ENCODE measurements at places on chromosomes 6 and 20.
A peak's percentile ranks its signal among the peaks of the same experiment; 100 is the strongest.

DNA sequence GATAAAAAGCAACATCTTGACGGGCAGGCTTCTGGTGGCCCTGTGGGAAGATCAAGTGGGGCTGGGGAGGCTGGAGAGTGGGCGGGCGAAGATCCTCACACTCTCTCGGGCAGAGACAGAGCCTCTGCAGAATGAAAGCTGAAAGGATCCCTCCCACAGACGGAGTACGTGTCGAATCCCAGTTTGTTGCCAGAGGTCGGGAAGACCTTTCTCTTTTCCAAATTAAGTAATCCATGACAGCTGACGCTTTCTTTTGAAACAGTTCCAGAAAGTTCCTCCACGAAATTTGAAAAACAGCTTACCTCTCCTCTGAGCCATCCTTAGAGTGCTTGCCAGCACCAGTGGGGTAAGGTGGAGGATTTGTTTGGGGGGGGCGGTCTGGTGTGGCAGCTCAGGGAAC lies 155.6 kb upstream of the SMLR1 start:
- H3K27ac ChIP-seq = no peak overlapping the region
- no peak overlapping the region for H3K4me3 ChIP-seq
- DNase-seq = no peak
- H3K27me3 ChIP-seq = no peaks in the 10 kb centered on the region

DNA sequence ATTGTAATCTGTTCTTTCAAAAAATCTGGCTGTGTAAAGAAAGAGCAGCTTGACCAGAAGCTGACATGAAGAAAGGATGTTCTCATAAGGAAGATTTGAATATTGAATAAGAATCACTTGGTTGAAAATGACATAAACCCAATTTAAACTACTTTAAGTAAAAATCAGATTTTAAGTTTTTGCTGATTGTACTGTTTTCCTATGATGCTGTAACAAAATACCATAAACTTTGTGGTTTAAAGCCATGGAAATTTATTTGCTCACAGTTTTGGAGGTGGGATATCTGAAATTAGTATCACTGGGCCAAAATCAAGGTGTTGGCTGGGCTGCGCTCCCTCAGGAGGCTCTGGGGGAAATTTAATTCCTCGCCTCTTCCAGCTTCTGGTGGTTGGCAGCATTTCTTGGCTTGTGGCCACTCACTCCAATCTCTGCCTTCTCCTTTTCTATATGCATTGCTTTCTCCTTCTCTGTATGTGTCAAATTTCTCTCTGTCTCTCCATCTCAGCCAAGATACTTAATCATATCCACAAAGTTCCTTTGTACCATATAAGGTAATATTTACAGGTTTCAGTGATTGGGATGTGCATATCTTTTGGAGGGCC lies 141.2 kb upstream of the ZFP64 start:
- H3K4me1 ChIP-seq = no peaks in the 10 kb centered on the region
- no peak overlapping the region for H3K27ac ChIP-seq
- no peaks in the 10 kb centered on the region for H3K27me3 ChIP-seq
- H3K4me3 ChIP-seq = no peak overlapping the region
- H3K36me3 ChIP-seq = no peaks in the 10 kb centered on the region

- no peak overlapping the region for H3K27ac ChIP-seq
- no peak overlapping the region for H3K4me3 ChIP-seq
- H3K27me3 ChIP-seq = no peaks in the 10 kb centered on the region
- H3K36me3 ChIP-seq = no peaks in the 10 kb centered on the region
- no peaks in the 10 kb centered on the region for H3K4me1 ChIP-seq
Observed at GRCh38 chr6:98583506-98583905, 250.9 kb upstream of the POU3F2 start.

- H3K4me1 ChIP-seq = no peaks in the 10 kb centered on the region
- H3K27me3 ChIP-seq = no peaks in the 10 kb centered on the region
- H3K36me3 ChIP-seq = no peaks in the 10 kb centered on the region
- DNase-seq = no peak
Observed at GRCh38 chr6:164247106-164247505, 832.6 kb downstream of the QKI start.

- no peaks in the 10 kb centered on the region for H3K36me3 ChIP-seq
- no peak overlapping the region for H3K4me3 ChIP-seq
- no peaks in the 10 kb centered on the region for H3K4me1 ChIP-seq
- no peak overlapping the region for H3K27ac ChIP-seq
Observed at GRCh38 chr6:126923807-126924206, 194.7 kb upstream of the RSPO3 start.

DNA sequence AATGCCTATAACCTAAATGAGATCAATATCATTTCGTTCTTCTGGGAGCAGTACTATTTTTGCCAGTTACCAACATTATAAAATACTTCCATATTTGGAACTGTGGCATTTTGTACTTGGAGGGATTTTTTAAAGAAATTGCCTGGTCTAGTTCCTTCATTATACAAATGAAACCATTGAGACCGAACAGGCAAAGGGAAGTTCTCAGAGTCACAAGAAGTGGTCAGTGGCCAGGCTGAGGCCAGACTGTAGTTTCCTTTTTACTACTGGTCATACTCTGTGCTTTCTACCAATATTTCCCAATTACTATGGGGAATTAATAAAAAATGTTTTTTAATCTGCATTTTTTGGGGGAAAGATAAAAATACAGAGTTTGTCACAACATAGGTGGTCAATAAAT lies 332.0 kb downstream of the NRN1 start:
- H3K36me3 ChIP-seq = no peaks in the 10 kb centered on the region
- H3K4me3 ChIP-seq = no peak overlapping the region
- H3K27me3 ChIP-seq = no peaks in the 10 kb centered on the region
- no peak for DNase-seq
- H3K4me1 ChIP-seq = peaks cover 8% of the 10 kb centered on the region

- H3K4me1 ChIP-seq = no peaks in the 10 kb centered on the region
- no peak overlapping the region for H3K27ac ChIP-seq
- no peak overlapping the region for H3K4me3 ChIP-seq
- H3K36me3 ChIP-seq = no peaks in the 10 kb centered on the region
- H3K27me3 ChIP-seq = no peaks in the 10 kb centered on the region
Observed at GRCh38 chr6:74073429-74073828, 377.4 kb downstream of the CD109 start.

DNA sequence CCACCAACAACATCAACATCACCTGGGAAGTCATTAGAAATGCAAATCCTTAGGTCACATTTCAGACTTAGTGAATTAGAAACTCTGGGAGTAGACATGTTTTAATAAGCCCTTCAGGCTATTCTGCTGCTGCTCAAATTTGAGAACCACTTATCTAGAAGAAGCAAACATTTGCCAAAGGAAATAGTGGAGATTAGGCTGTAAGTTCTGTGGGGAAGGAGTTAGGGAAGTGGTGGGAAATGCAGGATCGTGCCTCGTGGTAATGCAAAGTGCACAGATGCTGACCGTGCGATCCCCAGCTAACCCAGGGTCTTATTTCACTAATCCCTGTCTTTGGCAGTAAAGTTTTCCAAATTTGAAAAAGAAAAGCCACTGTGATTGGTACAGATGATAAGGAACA lies 328.5 kb downstream of the EPM2A start:
- no peak for DNase-seq
- no peak overlapping the region for H3K4me3 ChIP-seq
- H3K36me3 ChIP-seq = no peaks in the 10 kb centered on the region
- H3K27me3 ChIP-seq = no peaks in the 10 kb centered on the region
- H3K4me1 ChIP-seq = no peaks in the 10 kb centered on the region

- H3K27me3 ChIP-seq = peaks cover 9% of the 10 kb centered on the region
- H3K4me1 ChIP-seq = peaks cover 6% of the 10 kb centered on the region
- H3K4me3 ChIP-seq = no peak overlapping the region
Observed at GRCh38 chr20:35172434-35172806, 548 bp downstream of the PROCR start.

- H3K4me3 ChIP-seq = no peak overlapping the region
- H3K36me3 ChIP-seq = no peaks in the 10 kb centered on the region
- H3K27ac ChIP-seq = no peak overlapping the region
- no peaks in the 10 kb centered on the region for H3K4me1 ChIP-seq
- H3K27me3 ChIP-seq = no peaks in the 10 kb centered on the region
Observed at GRCh38 chr20:52416953-52417352, 225.4 kb upstream of the ZFP64 start.

- H3K36me3 ChIP-seq = no peaks in the 10 kb centered on the region
- no peak overlapping the region for H3K4me3 ChIP-seq
- H3K27me3 ChIP-seq = no peaks in the 10 kb centered on the region
- H3K4me1 ChIP-seq = no peaks in the 10 kb centered on the region
- H3K27ac ChIP-seq = no peak overlapping the region
Observed at GRCh38 chr6:85482206-85482904, 32.5 kb downstream of the NT5E start.

GRCh38 chr6:149014631-149015534 lies 268.1 kb downstream of the UST start:
- H3K4me1 ChIP-seq = no peaks in the 10 kb centered on the region
- no peak for DNase-seq
- no peak overlapping the region for H3K4me3 ChIP-seq
- H3K27me3 ChIP-seq = no peaks in the 10 kb centered on the region
- 0 out of 2 replicates have a peak, but pooled peaks cover 3% of the 10 kb centered on the region for H3K36me3 ChIP-seq

- H3K4me1 ChIP-seq = no peaks in the 10 kb centered on the region
- no peak overlapping the region for H3K4me3 ChIP-seq
- no peaks in the 10 kb centered on the region for H3K27me3 ChIP-seq
- DNase-seq = no peak
- H3K36me3 ChIP-seq = no peaks in the 10 kb centered on the region
Observed at GRCh38 chr20:3068986-3069900, 2.2 kb upstream of the OXT start.

- peak overlapping the region; percentile 81 for H3K27ac ChIP-seq
- peaks cover 80% of the 10 kb centered on the region for H3K4me1 ChIP-seq
- no peaks in the 10 kb centered on the region for H3K27me3 ChIP-seq
- no peak overlapping the region for H3K4me3 ChIP-seq
- no peak for DNase-seq
Observed at GRCh38 chr6:42028234-42029061, 21.9 kb upstream of the TAF8 start.

DNA sequence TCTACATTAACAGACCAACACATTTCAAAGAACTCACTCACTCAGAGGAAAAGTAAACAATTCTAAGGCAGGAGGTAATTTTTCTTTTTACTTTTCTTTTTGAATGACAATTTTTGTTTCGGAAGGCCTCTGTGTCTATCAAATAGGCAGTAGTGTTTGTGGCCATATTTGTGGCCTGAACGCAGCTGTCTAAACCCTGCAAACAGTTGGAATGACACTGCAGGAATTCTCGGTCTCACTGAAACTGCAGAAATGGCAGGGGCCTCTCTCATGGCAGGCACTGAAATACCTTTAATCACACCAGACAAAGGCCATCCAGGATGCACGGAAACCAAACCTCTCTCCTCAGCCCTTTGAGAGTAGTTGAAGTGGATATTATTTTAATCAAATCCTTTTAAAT lies 30.4 kb downstream of the FYN start:
- no peak overlapping the region for H3K4me3 ChIP-seq
- peaks cover 53% of the 10 kb centered on the region for H3K36me3 ChIP-seq
- H3K4me1 ChIP-seq = peaks cover 46% of the 10 kb centered on the region

DNA sequence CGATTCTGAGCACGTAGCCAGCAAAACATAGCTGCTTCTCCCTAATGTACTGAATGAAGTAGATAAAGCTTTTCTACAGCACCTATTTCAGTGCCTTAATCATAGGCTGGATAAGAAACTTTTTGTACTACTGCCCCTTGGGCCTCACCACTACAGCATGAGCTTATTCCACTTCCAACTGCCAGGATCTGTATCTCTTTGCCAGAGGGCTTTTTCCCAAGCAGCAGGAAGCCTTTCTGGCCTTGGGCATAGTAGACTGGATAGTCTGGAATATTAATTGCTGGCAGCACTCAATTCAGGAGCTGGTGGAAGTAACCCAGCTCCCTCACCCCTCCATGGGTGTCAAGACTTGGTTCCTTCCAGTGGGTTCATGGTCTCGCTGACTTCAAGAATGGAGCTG lies 43.6 kb downstream of the ANKEF1 start:
- no peaks in the 10 kb centered on the region for H3K36me3 ChIP-seq
- no peak overlapping the region for H3K27ac ChIP-seq
- no peak for DNase-seq
- H3K27me3 ChIP-seq = peaks cover 4% of the 10 kb centered on the region

- H3K27me3 ChIP-seq = no peaks in the 10 kb centered on the region
- DNase-seq = no peak
- H3K36me3 ChIP-seq = no peaks in the 10 kb centered on the region
- H3K4me1 ChIP-seq = no peaks in the 10 kb centered on the region
- H3K4me3 ChIP-seq = no peak overlapping the region
Observed at GRCh38 chr20:853406-853996, 20.0 kb downstream of the FAM110A start.

- no peaks in the 10 kb centered on the region for H3K4me1 ChIP-seq
- DNase-seq = no peak
- H3K4me3 ChIP-seq = no peak overlapping the region
- H3K27me3 ChIP-seq = peaks cover 7% of the 10 kb centered on the region
- no peak overlapping the region for H3K27ac ChIP-seq
- no peaks in the 10 kb centered on the region for H3K36me3 ChIP-seq
Observed at GRCh38 chr6:18276610-18277236, 12.4 kb upstream of the DEK start.

GRCh38 chr6:45436544-45437438 lies 59.1 kb upstream of the SUPT3H start:
- peak overlapping the region; percentile 87 for H3K27ac ChIP-seq
- DNase-seq = peak; percentile 50
- H3K36me3 ChIP-seq = peaks cover 36% of the 10 kb centered on the region
- H3K4me3 ChIP-seq = no peak overlapping the region
- H3K4me1 ChIP-seq = peaks cover 96% of the 10 kb centered on the region

GRCh38 chr6:135306740-135307420 lies 125.8 kb downstream of the MYB start:
- peak overlapping the region; percentile 34 for H3K27ac ChIP-seq
- H3K4me1 ChIP-seq = peaks cover 35% of the 10 kb centered on the region
- H3K36me3 ChIP-seq = no peaks in the 10 kb centered on the region

DNA sequence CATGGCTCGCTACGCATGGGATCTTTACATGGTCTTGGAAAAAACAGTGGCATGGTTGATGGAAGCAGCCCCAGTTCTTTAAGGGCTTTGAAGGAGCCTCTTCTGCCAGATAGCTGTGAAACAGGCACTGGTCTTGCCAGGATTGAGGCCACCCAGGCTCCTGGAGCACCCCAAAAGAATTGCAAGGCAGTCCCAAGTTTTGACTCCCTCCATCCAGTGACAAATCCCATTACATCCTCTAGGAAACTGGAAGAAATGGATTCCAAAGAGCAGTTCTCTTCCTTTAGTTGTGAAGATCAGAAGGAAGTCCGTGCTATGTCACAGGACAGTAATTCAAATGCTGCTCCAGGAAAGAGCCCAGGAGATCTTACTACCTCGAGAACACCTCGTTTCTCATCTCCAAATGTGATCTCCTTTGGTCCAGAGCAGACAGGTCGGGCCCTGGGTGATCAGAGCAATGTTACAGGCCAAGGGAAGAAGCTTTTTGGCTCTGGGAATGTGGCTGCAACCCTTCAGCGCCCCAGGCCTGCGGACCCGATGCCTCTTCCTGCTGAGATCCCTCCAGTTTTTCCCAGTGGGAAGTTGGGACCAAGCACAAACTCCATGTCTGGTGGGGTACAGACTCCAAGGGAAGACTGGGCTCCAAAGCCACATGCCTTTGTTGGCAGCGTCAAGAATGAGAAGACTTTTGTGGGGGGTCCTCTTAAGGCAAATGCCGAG lies 78.2 kb downstream of the ASXL1 start:
- H3K27me3 ChIP-seq = no peaks in the 10 kb centered on the region
- H3K4me3 ChIP-seq = no peak overlapping the region
- peaks cover 99% of the 10 kb centered on the region for H3K36me3 ChIP-seq
- H3K4me1 ChIP-seq = no peaks in the 10 kb centered on the region
- no peak overlapping the region for H3K27ac ChIP-seq

Data from DND-41 (cell line).